ENCODE measurements at places on chromosomes 1 and 21.

DNA sequence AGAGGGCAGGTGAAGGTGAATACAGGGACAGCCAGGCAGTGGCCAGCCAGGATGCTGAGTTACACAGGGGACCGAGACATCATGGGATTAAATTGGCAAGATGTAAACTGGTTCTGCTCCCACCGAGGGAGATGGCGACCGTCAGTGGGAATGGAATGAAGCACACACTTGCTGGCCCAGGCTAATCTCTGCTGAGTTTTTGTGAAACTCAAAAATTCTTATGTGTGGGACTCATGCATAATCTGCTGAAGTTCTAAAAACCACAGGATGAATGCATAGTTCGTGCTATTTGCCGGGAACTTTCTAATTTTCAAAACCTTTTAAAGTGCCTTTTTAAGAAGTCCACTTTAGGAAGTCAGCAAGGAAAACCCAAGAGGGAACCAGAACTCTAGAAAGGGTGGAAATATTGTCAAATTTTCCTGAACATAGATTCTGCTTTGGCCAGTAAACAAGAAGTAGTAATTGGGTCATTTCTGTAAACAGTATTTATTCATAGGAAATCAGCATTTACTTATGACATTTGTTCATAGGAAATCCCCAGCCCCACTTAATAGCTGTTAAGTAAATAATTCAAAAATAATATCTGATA, 85.4 kb upstream of the ROR1 start:
- DNase-seq: peak; percentile 28

DNA sequence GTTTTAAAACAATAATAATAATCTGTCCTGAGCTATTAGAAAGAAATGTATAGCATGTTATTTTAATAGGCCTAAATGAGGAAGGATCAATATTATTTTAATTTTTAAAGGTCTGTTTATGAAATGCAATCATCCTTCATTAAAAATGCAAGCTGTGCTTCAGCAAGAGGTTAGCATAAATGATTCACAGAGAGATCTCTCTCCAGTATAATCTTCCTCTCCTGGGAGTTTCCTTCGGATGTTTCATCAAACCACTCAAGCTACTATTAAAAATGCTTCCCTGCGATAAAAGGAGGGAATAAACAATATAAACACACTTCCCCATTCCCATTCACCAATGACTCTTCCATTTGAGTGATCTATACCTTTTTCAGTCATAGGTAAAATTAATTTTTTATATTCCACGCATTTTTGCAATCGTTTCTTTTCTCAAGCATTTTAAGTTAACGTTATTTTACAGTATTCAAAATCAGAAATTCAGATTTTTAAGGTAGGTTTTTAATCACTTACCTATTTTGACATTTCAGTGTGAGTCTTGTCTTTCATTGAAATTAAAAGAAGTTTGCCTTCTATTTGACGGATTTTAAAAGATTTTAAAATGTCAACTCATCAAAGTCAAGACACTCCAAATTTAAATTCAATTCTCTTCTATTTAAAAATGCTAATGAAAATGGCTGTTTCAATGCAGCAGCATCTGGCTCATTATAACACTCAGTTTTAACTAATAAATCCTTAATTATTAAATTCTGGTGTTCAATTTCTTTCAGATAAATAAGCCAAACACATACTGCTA, 64.3 kb downstream of the RERE start:
- no peak for DNase-seq

DNA sequence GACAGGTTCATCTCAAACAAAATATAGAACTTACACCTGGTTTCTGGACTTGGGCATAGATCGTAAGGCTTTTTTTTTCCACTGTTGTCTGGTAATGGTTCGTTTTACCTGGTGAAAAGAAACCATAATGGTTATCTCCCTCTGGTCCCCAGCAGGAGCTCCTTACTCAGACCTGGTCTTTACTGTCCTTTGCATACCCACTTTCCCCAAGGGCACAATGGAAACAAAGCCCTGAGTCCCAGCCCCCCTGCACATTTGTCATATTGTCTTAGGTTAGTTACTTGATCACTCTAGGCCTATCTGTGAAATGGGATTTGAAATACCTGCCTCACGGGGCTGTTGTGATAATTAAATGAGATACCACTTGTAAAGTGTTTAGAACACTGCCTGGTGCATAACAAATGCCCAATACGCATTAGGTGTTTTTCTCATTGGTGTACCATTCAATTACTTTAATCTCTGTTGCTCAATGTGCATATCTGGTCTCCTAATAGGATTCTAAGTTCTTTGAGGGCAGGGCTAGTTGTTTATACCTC, 27.0 kb downstream of the SLAMF1 start:
- DNase-seq: no peak

DNA sequence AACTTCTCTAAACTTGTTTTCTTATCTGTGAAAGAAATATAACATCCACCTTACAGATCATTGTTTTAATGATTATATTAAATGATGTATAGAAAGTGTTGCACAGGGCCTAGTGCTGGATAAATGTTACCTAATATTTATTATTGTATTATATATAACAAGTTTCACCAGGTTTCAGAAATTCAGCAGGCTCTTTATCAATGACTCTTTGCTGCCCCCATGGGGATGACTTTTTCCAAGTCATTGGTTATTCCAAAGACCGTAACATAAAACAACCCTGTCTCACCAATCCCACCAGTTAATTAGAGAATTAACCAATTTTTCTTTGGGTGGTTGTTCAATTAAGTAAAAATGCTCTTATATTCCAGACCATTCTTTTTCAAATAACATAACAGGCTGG, 7.3 kb upstream of the DEDD start:
- DNase-seq: no peak

DNA sequence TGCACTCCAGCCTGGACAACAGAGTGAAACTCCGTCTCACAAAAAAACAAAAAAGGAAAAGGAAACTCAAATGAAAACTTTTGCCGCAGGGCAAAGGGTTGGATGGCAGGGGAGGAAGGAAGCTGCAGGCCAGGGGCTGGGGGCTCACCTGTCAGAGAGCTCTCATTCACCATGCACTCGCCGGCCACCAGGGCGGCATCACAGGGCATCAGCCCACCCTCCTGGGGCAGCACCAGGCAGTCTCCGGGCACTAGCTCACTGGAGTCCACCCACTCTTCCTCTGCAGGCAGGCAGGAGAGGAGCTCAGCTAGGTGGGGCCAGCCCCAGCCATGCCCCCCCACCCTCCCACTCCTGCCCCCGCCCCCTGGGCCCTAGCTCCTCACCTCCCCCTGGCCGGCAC, 11.9 kb downstream of the ATP13A2 start:
- no peak for DNase-seq

- no peak for DNase-seq
Observed at GRCh38 chr1:117044217-117044616, 15.9 kb upstream of the TTF2 start.

DNA sequence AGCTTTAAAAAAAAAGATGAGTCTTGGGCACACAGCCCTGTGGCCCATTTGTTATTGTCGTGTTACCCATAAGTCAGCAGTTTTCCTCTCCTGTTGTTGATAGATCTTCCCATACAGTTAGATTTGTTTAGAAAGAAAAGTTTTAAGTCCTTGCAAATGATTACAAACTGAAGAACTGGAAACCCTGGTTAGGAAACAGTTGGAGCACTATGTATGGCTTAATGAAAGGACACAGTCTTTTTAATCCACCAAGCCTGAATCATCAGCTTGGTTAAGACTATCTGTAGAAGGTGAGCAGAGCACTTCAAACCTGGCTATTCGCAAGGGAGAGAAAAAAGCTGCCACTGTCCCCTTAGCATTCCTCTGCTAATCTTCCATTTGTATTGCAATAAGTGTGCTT, 241.0 kb downstream of the DISC1 start:
- no peak for DNase-seq

DNA sequence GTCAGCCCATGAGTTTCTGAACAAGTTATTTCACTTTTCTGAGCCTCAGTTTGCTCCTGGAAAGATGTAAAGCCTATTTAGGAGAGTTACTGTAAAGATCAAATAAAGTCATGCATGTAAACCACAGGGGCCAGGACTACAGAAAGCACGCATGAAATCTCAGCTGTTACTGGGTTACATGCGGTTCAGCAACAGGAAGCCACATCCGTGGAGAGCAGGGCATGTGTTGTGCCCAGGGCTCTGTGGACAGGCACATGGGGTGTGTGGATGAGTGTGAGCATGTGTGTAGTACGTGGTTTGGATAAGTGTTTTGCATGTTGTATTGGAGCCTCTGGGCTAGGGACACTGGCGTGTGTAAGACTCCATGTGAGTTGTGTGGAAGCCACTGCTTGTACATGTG, 2.2 kb upstream of the EPHA2 start:
- DNase-seq: no peak

GRCh38 chr1:2633936-2634491, 1.2 kb upstream of the MMEL1 start:
- no peak for DNase-seq

GRCh38 chr21:33828083-33828482, 87.5 kb downstream of the ATP5PO start:
- DNase-seq: no peak

DNA sequence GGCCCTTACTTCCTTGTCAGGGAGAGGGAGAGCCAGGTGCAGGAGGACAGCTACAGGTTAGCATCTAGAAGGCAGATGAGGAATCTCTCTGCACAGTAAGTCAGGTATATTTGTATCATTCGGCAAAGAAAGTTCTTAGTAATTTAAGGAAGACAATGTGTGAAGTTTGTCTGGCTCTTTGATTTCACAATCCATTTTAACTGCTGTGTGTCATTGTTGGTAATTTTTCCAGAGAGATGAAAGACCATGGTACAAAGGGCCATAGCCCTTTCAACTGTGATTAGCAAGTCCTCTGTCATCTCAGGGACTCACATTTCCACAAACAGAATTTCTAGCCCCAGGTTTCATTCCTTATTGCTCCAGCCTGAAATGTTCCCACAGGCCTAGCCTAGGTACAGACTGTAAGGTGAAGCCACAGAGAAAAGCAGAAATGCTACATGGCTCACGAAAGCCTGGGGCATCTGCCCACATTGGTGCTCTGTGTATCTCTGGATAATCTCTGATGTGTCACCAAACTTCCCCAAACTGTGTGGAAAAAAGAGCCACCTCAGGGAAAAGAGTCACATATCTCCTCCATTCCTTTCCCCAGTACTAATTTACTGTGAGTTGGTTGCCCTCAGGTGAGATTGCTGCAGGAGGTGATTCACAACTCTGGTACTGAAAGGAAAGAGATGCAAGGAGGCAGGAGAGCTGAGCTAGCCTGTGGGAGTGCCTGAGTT, 70.6 kb downstream of the SYT6 start:
- no peak for DNase-seq

DNA sequence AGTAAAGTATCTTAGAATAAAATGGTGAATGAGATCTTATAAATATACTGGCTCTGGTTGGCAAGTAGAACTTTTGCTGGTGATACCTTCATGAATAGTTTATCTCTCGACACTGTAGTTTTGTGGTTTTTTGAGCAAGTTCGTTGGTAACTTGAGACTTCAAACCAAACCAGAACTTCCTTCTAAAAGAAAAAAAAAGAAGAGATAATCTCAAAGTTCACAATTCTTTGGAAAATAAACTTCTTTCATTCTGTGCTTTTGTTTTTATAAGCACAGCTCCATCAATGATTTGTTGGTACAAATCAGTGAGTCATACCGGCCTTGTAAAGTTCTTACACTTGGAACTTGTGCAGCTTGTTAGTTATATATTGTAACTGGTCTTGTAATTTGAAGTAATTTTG, 2.3 kb downstream of the HIPK1 start:
- no peak for DNase-seq

GRCh38 chr1:212077028-212077427, 41.5 kb downstream of the DTL start:
- DNase-seq: no peak

DNA sequence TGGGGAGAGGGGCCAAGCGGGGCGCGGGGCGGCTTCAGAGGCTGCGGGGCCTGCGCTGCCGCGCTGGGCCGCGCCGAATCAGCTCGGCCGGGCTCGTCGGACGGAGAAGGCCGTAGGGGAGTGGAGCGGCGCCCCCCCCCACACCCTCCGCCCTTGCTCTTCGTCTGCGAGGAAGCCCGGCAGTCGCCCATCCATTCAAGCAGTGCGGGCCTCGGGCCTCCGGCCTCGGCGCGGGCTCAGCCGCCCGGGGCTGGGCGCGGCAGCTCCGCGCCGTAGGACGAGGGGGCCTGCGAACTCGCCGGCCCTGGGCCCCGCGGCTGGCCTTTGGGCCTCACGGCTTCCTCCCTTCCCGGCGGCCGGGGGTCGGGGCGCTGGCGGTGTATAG, 564 bp downstream of the CTPS1 start:
- DNase-seq: no peak

DNA sequence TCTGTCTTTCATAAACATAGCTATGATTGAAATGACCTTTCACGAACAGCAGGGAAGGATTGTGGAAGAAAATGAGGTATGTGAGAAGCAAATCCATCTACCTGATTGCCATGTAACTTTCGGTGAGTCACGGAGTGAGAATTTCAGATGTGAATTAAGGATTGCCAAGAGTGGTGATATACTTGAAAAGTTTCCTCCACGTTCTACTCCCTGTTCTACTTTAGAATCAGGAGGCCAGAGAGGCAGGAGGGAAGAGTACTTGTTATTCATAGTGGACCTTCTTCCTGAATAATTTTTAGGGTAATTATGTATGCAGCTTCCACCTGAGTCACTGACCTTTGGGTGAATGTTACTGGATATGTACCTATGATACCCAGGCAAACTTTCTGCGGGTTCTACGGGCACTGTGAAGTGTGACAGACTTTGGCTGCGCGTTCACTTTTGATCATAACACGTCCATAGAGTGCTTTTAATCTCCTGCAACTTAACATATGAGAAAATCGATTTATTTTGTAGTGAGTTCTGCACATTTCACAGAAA, 2.6 kb upstream of the KCNE1 start:
- DNase-seq: no peak

GRCh38 chr1:89719502-89720306, 86.8 kb downstream of the LRRC8C start:
- DNase-seq: no peak

- no peak for DNase-seq
Observed at GRCh38 chr1:165890684-165891083, 63.3 kb downstream of the UCK2 start.

DNA sequence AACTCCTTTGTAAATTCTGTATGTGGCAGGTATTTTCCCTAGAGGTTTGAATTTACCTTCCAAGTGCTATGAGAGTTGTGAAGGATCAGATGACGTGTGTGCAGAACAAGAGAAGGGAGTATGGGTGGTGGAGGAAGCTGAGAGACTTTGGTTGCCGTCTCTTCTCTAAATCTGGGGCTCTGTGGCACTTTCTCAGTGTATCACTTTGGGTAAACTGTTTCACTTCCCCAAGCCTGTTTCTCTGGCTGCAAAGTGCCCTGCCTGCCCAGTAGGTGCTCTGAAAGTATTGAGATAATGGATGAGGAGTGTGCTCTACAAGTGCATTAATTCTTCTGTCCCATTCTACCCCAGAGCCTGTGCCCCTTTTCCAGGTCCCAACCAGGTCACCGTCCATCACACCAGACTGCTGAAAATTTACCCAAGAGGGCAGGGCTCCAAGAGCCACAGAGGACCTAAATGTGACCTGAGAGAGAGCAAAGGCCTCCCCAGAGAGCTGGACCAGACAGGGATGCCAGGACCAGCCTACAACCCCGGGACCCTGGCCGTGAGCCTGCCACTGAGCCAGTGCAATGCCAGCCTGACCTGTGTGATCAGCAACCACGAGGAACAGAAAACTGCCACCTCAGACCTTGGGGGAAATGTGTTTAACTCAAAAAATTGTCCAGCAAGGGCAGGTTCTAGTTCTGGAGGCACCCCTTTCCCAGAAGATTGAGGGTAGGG, 131.6 kb upstream of the ETV3 start:
- DNase-seq: no peak

GRCh38 chr1:53710584-53710983, 28.4 kb downstream of the GLIS1 start:
- no peak for DNase-seq

- no peak for DNase-seq
Observed at GRCh38 chr1:53398091-53398490, 61.1 kb upstream of the DMRTB1 start.
